ENCODE measurements at places on chromosomes 13 and 19.

GRCh38 chr19:50331221-50331993 is 2.2 kb upstream of the KCNC3 start:
- DNase-seq, result no peak

GRCh38 chr19:3612330-3612729 is 5.7 kb upstream of the TBXA2R start:
- no peak for DNase-seq

DNA sequence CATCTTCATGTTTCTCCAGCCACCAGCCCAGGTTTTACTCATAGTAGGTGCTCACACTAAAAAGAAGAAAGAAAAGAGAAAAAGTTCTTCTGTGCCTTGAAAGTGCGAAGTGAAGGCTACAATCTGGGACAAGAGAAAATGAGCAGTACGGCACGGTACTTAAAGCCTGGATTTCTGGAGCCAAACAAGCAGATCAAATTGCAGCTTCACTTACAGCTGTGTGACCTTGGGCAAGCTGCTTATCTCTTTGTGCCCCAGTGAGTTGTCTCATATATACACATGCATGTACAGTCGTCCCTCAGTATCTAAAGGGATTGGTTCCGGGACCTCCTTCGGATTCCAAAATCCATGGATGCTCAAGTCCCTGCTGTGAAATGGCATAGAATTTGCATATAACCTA is 41.8 kb downstream of the GSX1 start:
- DNase-seq, result no peak

- DNase-seq, result no peak
Observed at GRCh38 chr13:100602493-100603111, 14.0 kb upstream of the GGACT start.

DNA sequence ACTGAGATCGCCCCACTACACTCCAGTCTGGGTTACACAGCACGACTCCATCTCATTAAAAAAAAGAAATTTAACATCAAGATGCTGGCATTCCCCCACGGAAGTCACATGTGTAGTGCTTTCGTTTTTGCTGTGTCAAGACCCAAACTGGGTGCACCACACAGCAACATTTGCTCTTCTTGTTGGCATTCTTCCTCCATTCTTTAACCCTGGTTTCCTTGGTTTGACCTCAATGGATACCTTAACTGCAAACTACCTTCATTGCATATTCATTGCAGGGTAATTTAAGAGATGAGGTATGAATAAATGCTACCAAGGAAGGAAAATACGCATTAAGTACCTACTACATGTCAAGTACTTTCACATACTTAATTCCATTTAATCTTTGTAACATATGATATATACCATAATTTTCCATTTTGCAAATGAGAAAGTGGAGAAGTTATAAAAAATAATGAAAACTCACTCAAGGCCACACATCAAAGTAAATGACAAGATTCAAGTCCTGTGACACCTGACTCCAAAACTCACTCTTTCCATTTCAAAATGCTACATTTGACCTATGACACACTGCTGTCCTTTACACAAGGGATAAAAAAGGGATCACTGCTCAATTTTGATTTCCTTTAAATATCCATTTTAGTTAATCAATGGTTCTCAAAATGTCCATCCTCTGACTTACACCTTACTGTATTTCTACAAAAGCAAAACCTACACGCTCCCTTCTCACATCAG is 59.2 kb downstream of the STK24 start:
- DNase-seq, result no peak

Measured in NCI-H1105 (cell line).